Kidney (tissue), 22 donors: ENCODE measurements at places on chromosomes 2 and 18.

- no peak overlapping the region for H3K4me3 ChIP-seq
- H3K36me3 ChIP-seq, result no peaks in the 10 kb centered on the region
- no peaks in the 10 kb centered on the region for H3K4me1 ChIP-seq
- no peaks in the 10 kb centered on the region for H3K27me3 ChIP-seq
- no peak for DNase-seq
- no peak overlapping the region for H3K27ac ChIP-seq
Measured at GRCh38 chr18:51523671-51524070, 326.2 kb upstream of the MEX3C start.

DNA sequence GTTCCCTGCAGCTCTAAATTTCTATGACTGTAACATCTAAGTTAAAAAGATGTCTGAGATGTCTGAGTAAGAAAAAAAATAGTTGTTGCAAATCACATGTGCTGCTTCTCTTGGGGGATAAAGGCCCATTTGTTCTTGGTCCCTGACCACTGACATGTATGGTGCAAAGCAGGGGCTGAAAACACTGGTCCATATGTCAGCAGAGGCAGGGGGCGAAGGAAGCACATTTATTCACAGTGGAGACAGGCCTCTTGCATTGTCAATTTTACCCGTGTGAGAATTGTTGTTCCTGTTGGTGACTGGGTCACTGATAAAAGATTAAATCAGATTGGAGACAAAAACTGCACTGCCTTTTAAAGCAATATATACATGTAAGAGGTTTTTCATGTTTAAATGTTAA, 38.8 kb downstream of the PRKCE start:
- H3K27ac ChIP-seq, result no peak overlapping the region
- DNase-seq, result no peak
- H3K4me3 ChIP-seq, result no peak overlapping the region
- H3K36me3 ChIP-seq, result no peaks in the 10 kb centered on the region

DNA sequence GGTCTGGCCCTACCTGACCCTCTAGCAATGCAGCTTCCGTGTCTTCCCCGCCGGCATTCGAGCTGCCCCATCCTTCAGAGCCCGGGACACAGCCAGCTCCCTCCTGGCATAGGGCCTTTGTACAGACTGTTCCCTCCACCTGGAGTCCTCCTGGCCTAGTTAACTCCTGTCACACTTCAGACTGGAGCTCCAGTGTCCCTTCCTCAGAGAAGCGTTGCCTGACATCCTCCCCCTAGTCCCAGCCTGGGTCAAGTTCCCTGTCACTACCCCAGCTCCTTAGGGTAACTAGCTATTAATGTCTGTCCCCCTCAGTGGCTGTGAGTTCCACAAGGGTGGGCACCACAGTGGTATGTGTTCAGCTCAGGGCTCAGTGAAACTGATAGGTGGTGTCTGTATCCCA, 45.5 kb upstream of the LOXHD1 start:
- no peak overlapping the region for H3K27ac ChIP-seq
- H3K4me3 ChIP-seq, result no peak overlapping the region
- no peaks in the 10 kb centered on the region for H3K27me3 ChIP-seq
- no peak for DNase-seq
- no peaks in the 10 kb centered on the region for H3K4me1 ChIP-seq

- no peak overlapping the region for H3K4me3 ChIP-seq
- no peaks in the 10 kb centered on the region for H3K27me3 ChIP-seq
- no peaks in the 10 kb centered on the region for H3K4me1 ChIP-seq
- H3K27ac ChIP-seq, result no peak overlapping the region
Measured at GRCh38 chr2:9945596-9945995, 5.9 kb upstream of the GRHL1 start.

DNA sequence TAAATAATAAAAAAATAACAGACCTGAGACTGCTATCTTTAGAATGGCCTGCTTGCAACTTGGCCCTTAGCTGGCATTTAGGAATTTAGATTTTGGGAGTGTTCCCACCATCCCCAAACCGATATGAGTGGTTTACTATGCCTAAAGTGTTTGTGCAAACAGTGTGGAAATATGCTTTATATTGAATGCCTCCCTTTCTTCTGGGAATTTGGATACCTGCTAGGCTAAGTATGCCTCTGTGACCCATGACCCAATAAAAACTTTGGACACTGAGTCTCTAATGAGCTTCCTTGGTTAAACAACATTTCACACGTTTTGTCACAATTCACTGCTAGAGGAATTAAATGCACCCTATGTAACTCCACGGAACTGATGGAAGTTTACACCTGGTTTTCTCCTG, 73.2 kb downstream of the BMPR2 start:
- no peaks in the 10 kb centered on the region for H3K4me1 ChIP-seq
- H3K4me3 ChIP-seq, result no peak overlapping the region
- DNase-seq, result no peak
- H3K27ac ChIP-seq, result no peak overlapping the region

- no peak overlapping the region for H3K4me3 ChIP-seq
- DNase-seq, result no peak
- H3K36me3 ChIP-seq, result no peaks in the 10 kb centered on the region
Measured at GRCh38 chr18:1045658-1046057, 141.0 kb downstream of the ADCYAP1 start.
